ENCODE measurements at places on chromosomes 11 and 22.
A peak's percentile ranks its signal among the peaks of the same experiment; 100 is the strongest.

- H3K4me1 ChIP-seq = no peaks in the 10 kb centered on the region
- H3K4me3 ChIP-seq = no peak overlapping the region
- H3K36me3 ChIP-seq = no peaks in the 10 kb centered on the region
- H3K27me3 ChIP-seq = no peaks in the 10 kb centered on the region
- no peak overlapping the region for H3K27ac ChIP-seq
These were observed 253.2 kb downstream of the ST3GAL4 start for GRCh38 chr11:126608658-126609057.

- DNase-seq = no peak
- no peak overlapping the region for H3K27ac ChIP-seq
- no peaks in the 10 kb centered on the region for H3K36me3 ChIP-seq
- H3K27me3 ChIP-seq = no peaks in the 10 kb centered on the region
- H3K4me1 ChIP-seq = no peaks in the 10 kb centered on the region
These were observed 31.6 kb upstream of the KCNQ1OT1 start for GRCh38 chr11:2731130-2732125.

DNA sequence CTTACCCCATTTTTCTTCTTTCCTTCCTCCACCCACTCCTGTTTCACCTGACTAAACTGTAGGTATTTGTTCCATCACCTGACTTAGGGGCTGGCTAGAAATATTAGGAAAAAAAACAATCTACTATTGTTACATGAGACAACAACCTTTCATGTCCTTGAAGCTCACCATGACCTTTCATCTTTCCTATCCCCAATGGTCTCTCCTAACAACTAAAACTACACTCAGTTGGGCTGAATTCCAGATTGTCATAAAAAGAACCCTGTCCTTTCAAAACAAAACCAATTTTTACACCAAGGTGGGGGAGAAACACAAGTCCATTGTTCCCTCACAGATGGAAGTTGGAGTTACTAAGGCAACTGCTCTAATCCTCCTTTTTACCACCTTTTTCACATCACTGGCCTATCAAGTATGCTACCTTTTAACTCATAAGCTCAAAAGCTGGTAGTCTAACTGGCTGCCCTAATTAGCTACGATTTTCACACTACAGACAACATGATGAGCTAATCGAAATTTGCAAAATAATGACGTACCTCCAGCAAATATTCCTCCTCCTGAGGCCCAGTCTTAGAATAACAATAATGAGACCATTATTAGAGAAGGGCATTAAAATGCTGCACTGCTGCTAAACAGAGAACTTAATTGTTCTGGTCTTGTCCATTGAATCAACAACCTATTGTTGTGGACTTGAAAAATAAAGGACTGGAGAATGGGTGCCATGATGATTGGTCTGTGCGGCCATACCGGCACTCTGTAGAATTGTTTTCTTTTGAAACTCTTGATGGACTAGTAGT is 46.5 kb upstream of the SOX6 start:
- H3K4me1 ChIP-seq = no peaks in the 10 kb centered on the region
- H3K27ac ChIP-seq = no peak overlapping the region
- no peak for DNase-seq
- no peak overlapping the region for H3K4me3 ChIP-seq
- no peaks in the 10 kb centered on the region for H3K27me3 ChIP-seq
- no peaks in the 10 kb centered on the region for H3K36me3 ChIP-seq

DNA sequence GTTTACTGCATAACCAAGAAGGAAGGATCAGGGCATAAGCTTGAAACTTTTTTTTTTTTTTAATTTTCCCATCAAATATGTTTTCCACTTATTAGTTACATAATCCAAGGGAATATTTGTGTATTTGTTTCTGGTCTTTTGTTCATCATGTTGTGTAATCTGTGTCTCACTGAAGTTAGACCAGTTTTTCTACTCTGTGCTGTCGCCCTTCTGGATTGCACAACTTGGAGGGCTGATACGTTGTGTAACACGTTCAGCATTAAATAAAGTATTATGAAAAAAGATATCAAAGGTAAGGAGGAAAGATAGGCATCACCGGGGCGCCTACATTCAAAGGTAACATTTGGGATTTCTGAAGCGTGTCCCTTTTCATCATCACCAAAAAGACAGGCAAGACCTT is 3.3 kb upstream of the E2F8 start:
- DNase-seq = peak; percentile 65
- H3K4me3 ChIP-seq = no peak overlapping the region
- no peaks in the 10 kb centered on the region for H3K4me1 ChIP-seq
- peaks cover 11% of the 10 kb centered on the region for H3K27me3 ChIP-seq
- no peaks in the 10 kb centered on the region for H3K36me3 ChIP-seq

DNA sequence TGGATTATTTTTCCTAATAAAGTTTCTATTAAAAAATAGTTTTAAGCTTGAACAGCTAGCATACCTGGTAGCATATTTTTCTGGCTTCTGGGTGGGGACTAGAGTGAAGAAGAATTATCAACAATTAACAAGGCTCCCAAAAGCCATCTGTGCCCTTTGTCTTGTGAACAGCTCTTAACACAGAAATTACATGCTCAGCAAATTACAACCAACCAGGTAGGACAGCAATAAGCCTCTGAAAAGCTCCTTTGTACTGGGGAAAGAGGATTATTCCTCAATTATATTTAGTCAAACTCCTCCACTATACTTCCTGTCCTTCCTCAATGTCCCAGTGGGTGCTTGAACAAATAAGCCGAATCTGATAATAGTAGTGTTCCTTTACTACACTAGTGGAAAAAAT is 162.8 kb downstream of the RAB38 start:
- no peaks in the 10 kb centered on the region for H3K36me3 ChIP-seq
- DNase-seq = no peak
- H3K27ac ChIP-seq = no peak overlapping the region
- H3K4me3 ChIP-seq = no peak overlapping the region
- H3K4me1 ChIP-seq = no peaks in the 10 kb centered on the region
- peaks cover 2% of the 10 kb centered on the region for H3K27me3 ChIP-seq

DNA sequence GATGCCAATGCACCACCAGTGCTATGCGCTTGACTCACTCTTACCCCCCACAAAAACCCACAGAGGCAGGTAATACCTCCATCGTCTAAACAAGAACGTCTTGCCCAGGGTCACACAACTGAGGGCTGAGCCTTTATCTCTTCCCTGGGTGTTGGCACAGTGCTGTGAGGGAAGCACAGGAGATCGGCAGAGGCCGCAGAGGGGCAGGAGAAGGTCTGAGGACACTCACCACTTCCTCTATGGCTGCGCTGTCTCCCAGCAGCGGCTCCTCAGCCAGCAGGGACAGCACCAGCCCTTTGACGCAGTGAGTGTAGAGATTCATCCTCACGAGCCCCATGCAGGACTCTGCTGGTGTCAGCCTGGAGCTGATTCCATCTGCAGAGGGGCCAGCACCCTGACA is 19.9 kb downstream of the HPS4 start:
- no peak overlapping the region for H3K4me3 ChIP-seq
- peaks cover 61% of the 10 kb centered on the region for H3K36me3 ChIP-seq
- H3K4me1 ChIP-seq = peaks cover 26% of the 10 kb centered on the region
- H3K27ac ChIP-seq = no peak overlapping the region
- DNase-seq = no peak

GRCh38 chr11:68890490-68891231 is 13.0 kb downstream of the MRPL21 start:
- DNase-seq = peak; percentile 30
- H3K36me3 ChIP-seq = peaks cover 15% of the 10 kb centered on the region
- peak overlapping the region; percentile 46 for H3K27ac ChIP-seq
- no peaks in the 10 kb centered on the region for H3K4me1 ChIP-seq
- H3K27me3 ChIP-seq = no peaks in the 10 kb centered on the region

- peak overlapping the region; percentile 50 for H3K27ac ChIP-seq
- peak; percentile 17 for DNase-seq
These were observed 908 bp downstream of the NADSYN1 start for GRCh38 chr11:71453918-71454304.

DNA sequence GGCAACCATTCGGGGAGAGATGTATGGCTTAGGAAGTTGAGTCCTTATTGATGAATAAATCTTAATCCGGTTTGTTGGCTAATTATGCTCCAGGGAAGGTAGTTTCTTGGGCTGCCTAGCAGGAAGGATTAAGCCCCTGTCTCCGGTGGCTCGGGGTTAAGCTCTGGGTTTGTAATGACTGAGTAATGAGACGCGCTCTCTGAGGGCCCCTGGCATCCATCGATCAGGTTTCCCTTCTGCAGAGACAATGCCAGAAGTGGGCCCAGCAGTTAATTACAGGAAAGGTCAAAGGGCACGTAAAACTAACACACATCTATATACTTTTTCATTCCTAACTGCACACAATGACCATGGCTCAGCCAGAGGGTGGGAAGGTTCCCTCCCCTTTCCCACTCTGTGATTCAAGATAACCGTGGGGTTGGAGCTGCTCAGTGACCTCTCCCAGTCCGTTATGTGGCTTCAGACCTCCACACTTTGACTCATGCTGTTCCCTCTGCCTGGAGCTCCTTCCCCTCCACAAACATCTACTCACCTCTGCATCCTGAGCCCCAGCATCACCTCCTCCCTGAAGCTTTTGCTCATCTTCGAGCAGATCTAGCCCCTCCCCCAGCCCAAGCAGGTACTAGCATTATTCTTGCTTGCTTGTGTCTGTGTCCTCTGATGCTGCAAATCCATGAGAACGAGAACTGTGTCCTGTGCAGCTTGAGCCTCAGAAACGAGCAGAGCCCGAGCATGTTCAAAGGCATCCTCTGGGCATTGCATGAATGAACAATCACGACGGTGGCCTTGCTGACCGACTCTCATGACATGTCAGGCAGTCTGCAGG is 16.6 kb downstream of the SCUBE1 start:
- H3K4me3 ChIP-seq = no peak overlapping the region
- H3K4me1 ChIP-seq = no peaks in the 10 kb centered on the region
- no peaks in the 10 kb centered on the region for H3K36me3 ChIP-seq
- no peak for DNase-seq

Data from small intestine (tissue), 16 donors.